ENCODE measurements at places on chromosomes 13 and 19.

- no peak for DNase-seq
Measured at GRCh38 chr19:30063650-30064347, 121.8 kb downstream of the URI1 start.

DNA sequence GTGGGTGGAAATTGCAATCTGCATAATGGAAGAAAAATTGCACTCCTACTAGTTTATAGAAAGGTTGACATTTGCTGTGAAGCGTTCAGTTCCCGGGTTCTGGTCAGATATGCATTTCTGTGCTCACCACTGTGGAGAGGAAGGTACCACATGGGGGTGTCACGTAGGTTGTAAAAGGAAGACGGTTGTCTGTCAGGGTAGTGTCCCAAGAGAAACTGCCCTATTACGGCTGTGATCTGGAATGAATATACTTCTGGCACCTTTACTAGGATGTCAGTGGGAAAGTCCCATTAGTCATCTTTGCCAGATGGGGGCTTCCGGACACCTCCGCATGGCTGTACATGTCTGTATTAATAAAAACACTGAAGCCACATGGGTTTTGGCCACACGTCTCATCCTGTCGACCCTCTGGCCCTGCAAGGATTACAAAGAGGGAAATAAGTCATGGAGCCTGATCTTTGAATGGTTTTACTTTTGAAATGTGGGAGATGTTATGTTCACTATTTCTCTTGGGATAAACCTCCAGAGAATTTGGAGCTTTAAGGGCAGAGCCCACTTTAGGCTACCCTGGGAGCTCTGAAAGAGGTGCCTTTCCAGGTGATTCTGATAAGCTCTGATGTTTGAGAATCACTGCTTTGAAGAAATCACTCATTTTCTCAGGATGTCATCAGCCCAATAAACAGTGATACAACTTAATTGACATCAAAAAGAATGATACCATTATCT is 133.9 kb downstream of the AKAP11 start:
- no peak for DNase-seq

GRCh38 chr19:16497042-16497441 is 848 bp downstream of the C19orf44 start:
- DNase-seq, result no peak

DNA sequence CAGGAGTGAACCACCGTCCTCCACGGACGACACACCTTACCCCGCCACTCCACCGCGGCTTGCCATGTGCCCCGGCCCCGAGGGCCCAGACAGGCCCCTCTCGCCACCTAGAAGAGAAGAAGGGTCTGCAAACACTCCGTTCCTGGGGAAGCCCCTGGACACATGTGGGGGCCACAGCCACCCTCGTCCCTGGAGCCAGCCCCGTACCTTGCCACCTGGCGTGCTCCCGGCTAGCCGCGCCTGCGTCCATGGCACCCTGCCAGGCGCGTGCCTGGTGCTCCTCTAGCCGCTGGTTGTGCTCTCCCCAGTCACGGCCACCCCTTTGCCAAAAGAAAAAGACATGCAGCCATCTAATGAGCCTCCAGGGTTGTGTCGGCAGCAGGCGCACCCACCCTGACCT is 19.9 kb upstream of the TINCR start:
- DNase-seq, result no peak

- DNase-seq, result no peak
Measured at GRCh38 chr19:54790711-54791110, 12.7 kb upstream of the KIR2DL4 start.

DNA sequence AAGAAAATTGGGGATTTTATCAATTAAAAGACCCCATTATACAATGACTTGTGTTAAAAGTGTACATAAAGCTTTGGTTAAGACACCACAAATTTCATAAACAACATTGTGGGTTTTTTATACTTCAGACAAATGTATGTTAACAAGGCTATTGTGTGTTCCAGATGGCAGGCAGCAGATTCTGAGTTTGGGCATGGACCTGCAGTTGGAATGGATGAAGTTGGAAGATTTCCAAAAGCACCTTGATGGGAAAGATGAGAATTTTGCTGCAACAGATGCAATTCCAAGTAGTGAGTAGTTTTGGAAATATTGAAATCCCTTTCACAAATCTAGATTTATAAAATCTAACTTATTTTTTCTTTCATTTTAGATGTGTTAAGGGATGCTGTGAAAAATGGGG is 25.4 kb downstream of the MPHOSPH8 start:
- DNase-seq, result no peak

DNA sequence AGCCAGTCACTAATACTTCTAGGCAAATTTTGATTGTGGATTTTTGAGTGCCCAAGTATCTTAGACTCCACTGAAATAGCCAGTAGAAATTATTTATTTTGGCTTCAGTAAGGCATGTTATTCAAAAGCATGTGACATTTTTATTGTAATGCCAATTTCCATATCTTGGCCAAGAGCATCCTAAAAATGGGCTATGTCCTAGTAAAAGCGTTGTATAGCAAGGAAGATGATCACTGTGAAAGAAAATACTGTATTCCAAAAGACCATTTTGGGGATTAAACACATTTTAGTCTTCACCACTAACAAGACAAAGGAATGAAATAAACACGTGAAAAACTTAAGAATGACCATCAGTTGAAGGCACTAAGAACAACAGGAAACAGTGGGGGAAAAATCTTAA is 149.1 kb downstream of the NUFIP1 start:
- no peak for DNase-seq

- no peak for DNase-seq
Measured at GRCh38 chr13:80454245-80454644, 113.3 kb upstream of the SPRY2 start.

GRCh38 chr19:56740501-56740900 is 68.9 kb upstream of the ZNF835 start:
- DNase-seq, result no peak

- DNase-seq, result no peak
Measured at GRCh38 chr19:34171539-34171876, 796 bp upstream of the LSM14A start.

DNA sequence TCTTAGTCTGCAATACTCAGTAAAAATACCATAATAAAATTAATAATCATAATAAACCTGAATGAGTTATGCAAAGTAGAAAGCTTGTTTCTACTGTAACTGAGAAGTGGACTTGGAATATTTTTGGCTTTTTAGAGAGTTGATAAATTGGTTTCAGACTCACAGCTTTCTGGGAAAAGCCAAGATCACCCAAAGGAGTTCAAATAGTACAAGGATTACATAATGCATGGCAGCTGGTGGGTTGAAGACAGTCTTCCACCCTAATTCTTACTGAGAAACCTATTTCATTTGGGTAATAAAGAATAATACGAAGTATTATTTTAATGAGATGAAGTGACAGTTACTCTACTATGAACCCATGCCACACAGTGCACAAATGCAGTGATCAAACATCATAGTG is 139.4 kb upstream of the KLF12 start:
- DNase-seq, result no peak

DNA sequence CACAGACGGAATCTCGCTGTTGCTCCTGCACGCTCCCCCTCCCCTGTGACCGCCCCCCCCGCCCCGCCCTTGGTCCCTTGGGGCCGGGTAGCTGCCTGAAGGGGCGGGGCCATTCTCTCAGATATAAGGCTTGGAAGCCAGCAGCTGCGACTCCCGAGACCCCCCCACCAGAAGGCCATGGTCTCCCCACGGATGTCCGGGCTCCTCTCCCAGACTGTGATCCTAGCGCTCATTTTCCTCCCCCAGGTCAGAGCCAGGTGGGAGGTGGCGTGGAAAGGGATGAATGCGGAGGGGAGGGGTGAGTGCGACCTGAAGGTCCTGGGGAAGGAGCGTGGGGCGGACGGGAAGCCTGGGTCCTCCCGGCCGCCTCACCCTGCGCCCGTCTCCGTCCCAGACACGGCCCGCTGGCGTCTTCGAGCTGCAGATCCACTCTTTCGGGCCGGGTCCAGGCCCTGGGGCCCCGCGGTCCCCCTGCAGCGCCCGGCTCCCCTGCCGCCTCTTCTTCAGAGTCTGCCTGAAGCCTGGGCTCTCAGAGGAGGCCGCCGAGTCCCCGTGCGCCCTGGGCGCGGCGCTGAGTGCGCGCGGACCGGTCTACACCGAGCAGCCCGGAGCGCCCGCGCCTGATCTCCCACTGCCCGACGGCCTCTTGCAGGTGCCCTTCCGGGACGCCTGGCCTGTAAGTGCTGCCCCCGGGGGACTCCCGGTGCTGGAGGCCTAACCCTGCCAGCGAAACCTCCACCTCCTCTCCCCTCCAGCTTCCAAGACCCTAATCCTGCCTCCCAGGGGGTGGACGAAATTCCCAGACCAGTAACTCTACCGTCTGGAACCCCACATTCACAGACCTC is at the start of gene DLL3:
DLL3 (plus strand) TSS at position 150 of the 845 bp plus-strand sequence; CDS start at position 178, 28 bp downstream.
- DNase-seq, result no peak

Data from cortex of kidney (tissue), 1 donor.